ENCODE measurements at places on chromosomes 12 and 14.

DNA sequence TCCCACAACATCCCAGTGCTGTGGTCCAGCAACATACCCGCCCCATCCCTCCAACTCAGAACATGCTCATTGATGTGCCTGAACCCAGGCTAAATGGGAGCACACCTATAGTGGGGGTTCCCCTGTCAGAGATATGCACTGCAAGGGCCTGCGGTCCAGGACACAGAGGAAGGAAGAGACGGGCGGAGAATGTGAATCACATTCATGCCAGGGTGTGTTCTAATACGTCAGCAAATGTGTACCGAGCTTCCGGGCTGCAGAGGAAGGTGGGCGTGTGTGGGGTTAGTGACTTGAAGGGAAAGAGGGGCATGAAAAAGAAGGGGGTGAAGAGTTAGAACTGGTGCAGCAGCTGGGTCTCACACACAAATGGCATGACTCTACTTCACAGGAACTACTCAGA is 83.7 kb downstream of the DPF3 start:
- peak; percentile 58 for DNase-seq

DNA sequence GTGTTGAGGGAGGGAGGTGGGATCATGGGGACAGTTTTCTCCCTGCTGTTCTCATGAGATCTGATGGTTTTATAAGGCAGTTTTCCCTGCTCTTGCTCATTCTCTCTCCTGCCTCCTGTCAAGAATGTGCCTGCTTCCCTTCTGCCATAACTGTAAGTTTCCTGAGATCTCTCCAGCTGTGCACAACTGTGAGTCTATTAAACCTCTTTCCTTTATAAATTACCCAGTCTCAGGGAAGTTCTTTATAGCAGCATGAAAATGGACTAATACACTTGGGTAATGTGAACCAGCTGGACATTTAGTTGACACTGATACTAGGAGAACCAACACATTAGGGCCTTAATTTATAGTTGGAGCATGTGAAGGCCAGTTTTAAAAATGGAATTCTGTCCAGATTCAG is 12.4 kb upstream of the CCDC91 start:
- no peak for DNase-seq

DNA sequence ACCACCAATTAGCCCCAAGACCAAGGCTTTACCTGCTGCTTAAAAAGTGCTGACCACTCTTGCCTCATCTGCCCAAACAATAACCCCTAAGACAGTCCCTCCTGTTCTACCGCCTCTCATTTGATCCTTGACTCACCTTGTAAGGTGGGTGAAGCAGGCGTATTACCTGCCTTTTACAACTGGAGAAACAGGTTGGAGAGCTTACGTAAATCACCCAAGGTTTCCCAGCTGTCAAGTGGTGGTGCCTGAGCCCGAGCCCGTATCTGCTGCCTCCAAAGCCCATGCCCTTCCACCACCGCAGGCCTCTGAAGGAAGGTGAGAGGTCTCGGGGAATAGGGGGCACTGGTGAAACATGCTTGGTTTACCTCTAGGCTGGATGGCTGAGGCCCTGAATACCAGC is 36.6 kb downstream of the MAX start:
- DNase-seq, result no peak

- no peak for DNase-seq
Observed at GRCh38 chr12:78703820-78704525, 160.6 kb upstream of the SYT1 start.

DNA sequence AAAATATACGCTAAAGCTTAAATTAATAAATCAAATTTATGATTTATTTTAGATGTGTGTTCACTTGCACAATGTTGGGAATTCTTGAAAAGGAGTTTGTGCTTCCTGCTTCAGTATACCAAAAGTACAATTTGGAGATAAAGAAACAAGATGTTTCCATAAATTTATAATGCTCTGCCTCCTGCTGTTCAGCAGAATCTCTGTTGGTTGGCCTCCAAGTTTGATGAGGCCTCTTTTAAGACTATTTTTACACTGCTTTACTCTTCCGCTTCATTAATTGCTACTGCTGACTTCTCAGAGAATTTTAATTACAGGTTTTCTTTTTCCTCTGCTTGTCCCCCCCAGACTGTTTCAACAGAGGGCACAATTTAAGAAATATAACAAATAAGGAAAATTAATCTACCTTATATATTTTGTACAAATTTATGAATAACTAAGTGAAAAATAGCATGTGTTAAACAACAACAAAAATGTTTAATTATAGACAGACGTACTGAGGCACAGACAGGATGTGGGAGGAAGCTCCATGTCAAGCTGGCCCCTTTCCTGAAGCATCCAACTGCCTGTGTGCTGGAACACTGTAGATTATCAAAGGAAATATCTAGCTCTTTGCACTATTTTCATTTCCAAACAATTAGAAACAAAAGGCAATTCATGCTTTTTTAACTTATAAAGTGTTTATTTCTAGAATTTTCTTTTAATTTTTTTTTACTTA is 83.9 kb downstream of the PIK3C2G start:
- DNase-seq, result no peak

DNA sequence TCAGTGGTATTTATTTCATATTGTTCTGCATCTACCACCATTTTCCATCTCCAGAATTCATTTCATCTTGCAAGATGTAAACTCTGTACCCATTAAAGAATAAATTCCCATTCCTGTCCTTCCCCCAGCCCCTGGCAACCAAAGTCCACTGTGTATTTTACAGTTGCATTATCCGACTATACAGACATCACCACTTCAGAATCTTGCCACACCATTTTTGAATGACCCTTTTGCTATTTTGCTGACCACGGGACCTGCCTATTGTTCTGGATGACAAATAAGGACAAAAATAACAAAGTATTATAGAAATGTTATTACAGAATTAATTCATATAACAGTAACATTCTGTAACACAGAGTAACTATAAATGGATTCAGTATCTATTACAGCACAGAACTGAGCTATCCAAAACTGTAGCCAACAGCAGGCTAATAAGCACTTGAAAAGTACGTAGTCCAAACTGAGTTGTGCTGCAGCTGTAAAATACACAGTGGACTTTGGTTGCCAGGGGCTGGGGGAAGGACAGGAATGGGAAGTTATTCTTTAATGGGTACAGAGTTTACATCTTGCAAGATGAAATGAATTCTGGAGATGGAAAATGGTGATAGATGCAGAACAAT is 61.3 kb downstream of the CDK17 start:
- no peak for DNase-seq

GRCh38 chr14:87084908-87085307 is 908.1 kb downstream of the GALC start:
- DNase-seq, result no peak

- no peak for DNase-seq
Observed at GRCh38 chr12:43308776-43309175, 243.2 kb downstream of the ADAMTS20 start.

DNA sequence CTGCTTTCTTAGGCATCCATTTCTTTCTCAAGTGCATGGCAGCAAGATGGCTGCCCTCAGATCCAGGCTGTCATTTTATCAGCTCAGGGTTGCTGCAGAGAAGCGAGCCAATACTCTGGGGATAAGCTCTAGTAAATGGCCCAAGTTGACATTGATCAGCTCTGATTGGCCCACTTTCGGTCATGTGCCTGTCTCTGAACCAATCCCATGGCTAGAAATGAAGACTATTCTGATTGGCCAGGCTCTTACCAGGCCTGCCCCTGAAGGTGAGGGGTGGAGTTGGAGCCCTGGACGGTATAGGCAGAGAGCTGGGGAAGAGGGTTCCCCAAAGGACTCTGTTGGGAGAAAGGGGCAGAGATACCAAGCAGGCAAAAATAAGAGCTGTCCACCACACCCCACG is 41.4 kb downstream of the MYO1H start:
- no peak for DNase-seq

GRCh38 chr14:57071639-57072038 is 197.1 kb downstream of the EXOC5 start:
- DNase-seq, result no peak

GRCh38 chr12:132923356-132923909 is 32.7 kb downstream of the ZNF605 start:
- DNase-seq, result no peak

GRCh38 chr12:92739113-92739512 is 36.3 kb downstream of the PLEKHG7 start:
- DNase-seq, result no peak

DNA sequence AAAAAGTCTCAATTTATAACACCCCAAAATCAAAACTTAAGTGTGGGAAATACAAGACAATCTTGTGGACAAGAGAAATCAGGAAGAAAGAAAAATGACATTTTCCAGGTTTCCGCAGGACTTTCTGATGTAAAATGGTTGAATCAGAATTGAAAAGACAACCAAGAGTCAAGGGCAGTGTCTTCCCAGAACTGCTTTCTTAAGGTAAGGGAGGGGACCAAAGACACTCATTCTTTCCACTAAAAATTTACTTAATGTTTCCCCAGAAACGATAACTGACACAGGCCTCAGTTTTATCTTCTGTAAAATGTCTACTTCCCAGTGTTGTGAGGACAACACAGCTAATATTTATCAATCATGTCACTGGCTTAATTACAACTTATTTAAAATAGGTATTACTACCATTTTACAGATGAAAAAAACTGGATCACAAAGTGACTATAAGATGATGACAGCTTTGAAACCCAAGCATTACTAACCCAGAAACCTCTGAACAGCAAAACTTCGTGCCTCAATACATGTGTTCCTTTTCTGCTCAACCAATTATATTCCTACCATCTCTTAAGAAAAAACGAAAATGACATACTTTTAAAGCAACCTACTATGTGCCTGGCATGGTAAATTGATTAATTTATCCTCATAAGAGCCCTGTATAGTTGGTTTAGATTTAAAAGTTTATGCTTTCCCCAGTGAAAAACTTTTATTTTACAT is 4.6 kb downstream of the SINHCAF start:
- no peak for DNase-seq

GRCh38 chr14:20609215-20610001 is 18.2 kb upstream of the RNASE12 start:
- DNase-seq, result peak; percentile 88

All from CD4-positive, alpha-beta T cell treated with Interleukin-17A for 1 hour (primary cell).